ENCODE measurements at places on chromosomes 2 and 18.

DNA sequence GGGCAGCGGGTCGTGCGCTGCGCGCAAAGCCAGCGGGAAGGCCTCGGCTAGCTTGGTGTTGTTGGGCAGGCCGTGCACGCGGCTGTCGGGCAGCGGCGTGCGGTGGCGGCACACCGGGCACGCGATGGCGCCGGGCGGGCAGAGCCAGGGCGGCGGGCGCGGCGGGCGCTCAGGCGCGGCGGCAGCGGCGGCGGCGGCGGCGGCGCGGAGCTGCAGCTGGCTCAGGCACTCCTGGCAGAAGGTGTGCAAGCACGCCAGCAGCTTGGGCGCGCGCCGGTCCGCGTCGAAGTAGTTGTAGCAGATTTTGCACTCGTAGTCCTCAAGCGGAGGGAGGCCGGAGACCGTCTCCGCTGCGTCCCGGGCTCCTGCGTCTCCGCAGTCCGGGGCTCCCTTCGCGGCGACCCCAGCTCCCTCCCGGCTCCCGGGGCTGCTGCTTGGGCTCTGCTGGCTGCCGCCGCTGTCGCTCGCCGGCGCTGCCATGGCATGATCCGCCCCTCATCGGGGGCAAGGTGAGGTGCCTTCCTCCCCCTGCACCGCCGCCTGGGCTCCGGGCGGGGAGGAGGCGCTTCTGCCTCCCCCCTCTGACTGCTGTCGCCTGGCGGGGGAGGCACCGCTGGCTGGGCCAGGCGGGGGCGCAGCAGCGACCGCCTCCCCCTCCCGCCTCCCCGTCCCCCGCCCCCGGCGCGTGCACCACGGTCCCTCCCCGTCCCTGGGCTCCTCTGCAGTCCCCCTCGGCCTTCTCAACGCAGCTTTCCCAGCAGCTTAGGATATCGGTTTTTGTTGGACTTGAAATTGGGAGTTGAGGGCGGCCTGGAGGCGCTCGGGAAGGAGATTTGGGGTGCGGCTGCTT lies 21.0 kb upstream of the PAX3 start:
- peak overlapping the region; percentile 40 for H3K4me3 ChIP-seq
- DNase-seq = no peak
- H3K27me3 ChIP-seq = peaks cover 62% of the 10 kb centered on the region
- H3K36me3 ChIP-seq = no peaks in the 10 kb centered on the region

GRCh38 chr2:46650556-46651001 lies 171.2 kb downstream of the TMEM247 start:
- no peaks in the 10 kb centered on the region for H3K36me3 ChIP-seq
- H3K27ac ChIP-seq = no peak overlapping the region
- H3K27me3 ChIP-seq = no peaks in the 10 kb centered on the region
- no peaks in the 10 kb centered on the region for H3K4me1 ChIP-seq

DNA sequence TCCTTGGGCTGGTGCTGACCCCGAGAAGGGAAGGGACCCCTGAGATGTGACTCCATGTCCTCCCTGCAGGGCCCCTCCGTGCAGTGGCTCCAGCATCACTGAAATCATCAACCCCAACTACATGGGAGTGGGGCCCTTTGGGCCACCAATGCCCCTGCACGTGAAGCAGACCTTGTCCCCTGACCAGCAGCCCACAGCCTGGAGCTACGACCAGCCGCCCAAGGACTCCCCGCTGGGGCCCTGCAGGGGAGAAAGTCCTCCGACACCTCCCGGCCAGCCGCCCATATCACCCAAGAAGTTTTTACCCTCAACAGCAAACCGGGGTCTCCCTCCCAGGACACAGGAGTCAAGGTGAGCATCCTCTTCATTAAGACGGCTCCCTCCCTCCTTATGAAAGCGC lies 53.4 kb upstream of the ATG16L1 start:
- no peak overlapping the region for H3K4me3 ChIP-seq
- H3K36me3 ChIP-seq = no peaks in the 10 kb centered on the region
- H3K27ac ChIP-seq = no peak overlapping the region
- no peaks in the 10 kb centered on the region for H3K4me1 ChIP-seq
- no peaks in the 10 kb centered on the region for H3K27me3 ChIP-seq

GRCh38 chr2:212076456-212076855 lies 462.1 kb downstream of the ERBB4 start:
- DNase-seq = no peak
- no peak overlapping the region for H3K27ac ChIP-seq
- H3K4me3 ChIP-seq = no peak overlapping the region
- H3K4me1 ChIP-seq = no peaks in the 10 kb centered on the region
- no peaks in the 10 kb centered on the region for H3K36me3 ChIP-seq
- no peaks in the 10 kb centered on the region for H3K27me3 ChIP-seq

- no peak for DNase-seq
- no peaks in the 10 kb centered on the region for H3K36me3 ChIP-seq
- H3K4me1 ChIP-seq = no peaks in the 10 kb centered on the region
- no peak overlapping the region for H3K4me3 ChIP-seq
- H3K27ac ChIP-seq = no peak overlapping the region
- H3K27me3 ChIP-seq = no peaks in the 10 kb centered on the region
Measured at GRCh38 chr2:78024996-78025395, 502.8 kb upstream of the LRRTM4 start.

DNA sequence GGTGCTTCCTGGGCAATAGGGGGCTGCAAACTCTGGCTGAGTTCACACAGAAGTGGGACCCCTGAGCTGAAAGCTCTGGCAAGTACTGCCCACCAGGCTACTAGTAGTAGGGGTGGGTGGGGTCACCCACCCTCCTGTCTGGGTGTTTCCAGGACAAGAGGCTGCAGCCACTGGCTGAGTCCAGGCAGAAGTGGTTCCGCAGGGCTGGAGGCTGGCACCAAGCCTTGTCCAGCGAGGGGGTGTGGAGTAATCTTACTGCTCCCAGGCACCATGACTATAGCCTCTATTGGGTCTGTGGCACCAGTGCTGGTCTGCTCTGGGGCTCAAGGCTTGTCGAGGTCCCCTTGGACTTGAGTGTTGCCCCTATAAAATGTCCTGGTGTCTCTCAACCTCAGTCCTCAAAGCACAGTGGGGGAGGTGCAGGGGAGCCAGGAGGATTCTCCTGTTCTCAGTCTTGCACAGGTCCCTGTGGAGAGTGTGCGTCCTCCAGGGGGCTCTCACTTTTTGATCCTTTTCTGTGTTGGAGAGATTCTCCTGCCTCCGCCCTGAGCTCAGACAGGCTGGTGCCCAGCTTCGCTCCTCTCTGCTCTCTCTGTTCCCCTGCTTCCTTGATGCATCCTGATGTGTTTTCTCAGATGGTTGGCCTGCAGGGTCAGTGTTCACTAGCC lies 48.1 kb downstream of the NUP35 start:
- no peak for DNase-seq
- no peaks in the 10 kb centered on the region for H3K4me1 ChIP-seq
- no peaks in the 10 kb centered on the region for H3K36me3 ChIP-seq
- H3K4me3 ChIP-seq = no peak overlapping the region

GRCh38 chr18:75483662-75484061 lies 56.2 kb upstream of the SMIM21 start:
- no peaks in the 10 kb centered on the region for H3K4me1 ChIP-seq
- no peak overlapping the region for H3K4me3 ChIP-seq
- no peaks in the 10 kb centered on the region for H3K27me3 ChIP-seq
- no peak overlapping the region for H3K27ac ChIP-seq
- DNase-seq = no peak

DNA sequence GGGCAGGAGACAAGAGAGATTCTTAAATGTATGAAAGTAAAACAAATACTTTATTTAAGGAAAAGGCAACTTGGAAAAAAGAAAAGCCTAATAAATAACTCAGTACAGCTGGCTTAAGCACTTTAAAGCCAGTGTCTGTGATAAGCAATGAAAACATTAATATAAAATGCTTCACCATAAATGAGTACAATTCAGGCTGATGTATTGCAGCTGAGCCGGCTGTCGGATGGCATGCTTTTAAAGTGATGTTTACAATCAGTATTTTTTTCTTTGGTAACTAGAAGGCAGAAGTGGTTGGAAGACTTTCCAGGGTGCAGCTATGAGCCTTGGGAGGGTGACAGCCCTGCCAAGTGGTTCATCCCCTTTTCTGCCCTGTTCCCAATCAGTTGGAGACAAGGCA lies 58.7 kb upstream of the CELF4 start:
- H3K27me3 ChIP-seq = no peaks in the 10 kb centered on the region
- no peaks in the 10 kb centered on the region for H3K36me3 ChIP-seq
- no peak overlapping the region for H3K4me3 ChIP-seq
- DNase-seq = no peak

DNA sequence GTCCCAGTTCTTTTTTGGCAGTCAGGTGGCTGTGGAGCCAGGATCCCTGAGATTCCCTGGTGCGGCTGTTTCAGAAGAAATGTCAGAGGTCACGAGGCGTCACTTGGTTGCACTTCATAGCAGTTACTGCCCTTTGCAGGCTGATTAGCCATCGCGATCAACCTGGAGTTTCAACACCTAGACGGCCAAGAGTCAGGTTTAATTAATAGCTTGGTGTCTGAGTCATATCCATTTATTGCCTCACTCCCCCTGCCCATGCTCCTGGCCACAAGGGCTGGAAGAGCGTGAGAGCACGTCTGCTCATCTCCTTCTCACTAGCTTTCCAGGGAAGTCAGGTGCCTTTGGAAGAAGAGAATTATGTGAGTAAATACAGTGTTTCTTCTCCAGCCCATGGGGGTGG lies 552.3 kb downstream of the TSN start:
- peak; percentile 93 for DNase-seq
- H3K27me3 ChIP-seq = no peaks in the 10 kb centered on the region
- H3K36me3 ChIP-seq = no peaks in the 10 kb centered on the region
- peaks cover 9% of the 10 kb centered on the region for H3K4me1 ChIP-seq
- H3K4me3 ChIP-seq = no peak overlapping the region

DNA sequence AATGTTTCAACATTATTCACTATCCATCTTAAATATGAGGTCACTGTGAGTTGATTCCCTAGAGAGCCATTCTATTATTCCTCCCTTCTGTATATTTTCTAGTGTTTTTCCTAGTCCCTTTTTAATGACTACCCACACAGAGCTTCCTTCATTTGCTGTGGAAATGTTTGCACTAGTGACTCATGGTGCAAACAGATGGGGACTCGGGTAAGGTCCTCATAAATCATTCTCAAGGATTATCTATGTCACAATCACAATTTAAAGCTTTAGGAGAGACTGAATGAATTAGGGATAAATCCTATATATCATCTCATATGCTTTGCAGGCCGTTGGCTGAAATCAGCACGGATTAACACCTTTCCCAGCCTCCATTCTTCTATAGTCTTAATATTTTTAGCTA lies 159.6 kb downstream of the DCC start:
- peak overlapping the region; percentile 71 for H3K27ac ChIP-seq
- H3K4me3 ChIP-seq = no peak overlapping the region
- H3K36me3 ChIP-seq = no peaks in the 10 kb centered on the region
- H3K27me3 ChIP-seq = no peaks in the 10 kb centered on the region
- peaks cover 16% of the 10 kb centered on the region for H3K4me1 ChIP-seq

DNA sequence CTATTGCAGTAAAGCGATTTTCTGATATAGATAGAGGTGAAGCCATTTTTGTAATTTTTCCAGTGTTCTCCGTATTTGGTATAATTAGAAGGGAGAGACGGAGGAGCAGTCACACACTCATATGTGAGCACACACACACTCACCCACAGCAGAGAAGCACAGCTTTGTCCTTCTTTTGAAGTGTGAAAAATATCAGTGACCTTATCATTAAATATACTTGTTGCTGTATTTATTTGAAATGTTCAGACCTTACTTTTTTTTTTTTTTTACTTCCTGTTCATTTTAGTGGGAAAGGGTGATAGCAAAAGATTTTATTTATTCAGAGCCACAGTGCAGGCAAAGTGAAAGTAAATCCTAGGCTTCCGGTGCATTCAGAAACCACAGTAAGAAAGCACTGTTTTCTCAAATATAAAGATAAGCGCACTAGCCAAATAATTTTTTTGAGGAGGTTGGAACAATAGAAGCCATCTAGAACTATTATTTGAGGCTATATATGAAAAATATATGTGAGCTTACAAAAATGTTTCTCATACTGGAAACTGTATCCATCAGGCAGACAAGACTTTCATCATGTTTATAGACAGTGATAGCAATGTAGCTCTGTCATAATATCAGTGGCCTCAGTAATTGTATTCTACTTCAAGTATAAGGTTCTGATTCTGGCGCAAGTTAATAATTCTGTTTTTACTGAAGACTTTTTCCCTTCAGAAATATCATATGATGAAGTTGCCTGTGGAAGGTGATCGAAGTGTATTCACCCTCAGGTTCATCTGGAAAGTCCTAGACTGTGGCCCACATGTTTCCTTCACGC lies 37.2 kb downstream of the TSHZ1 start:
- peak overlapping the region; percentile 54 for H3K27ac ChIP-seq
- H3K27me3 ChIP-seq = no peaks in the 10 kb centered on the region
- H3K4me1 ChIP-seq = peaks cover 24% of the 10 kb centered on the region
- H3K4me3 ChIP-seq = peak overlapping the region; percentile 29

GRCh38 chr2:140600116-140600515 lies 1530.7 kb downstream of the LRP1B start:
- no peaks in the 10 kb centered on the region for H3K4me1 ChIP-seq
- H3K27me3 ChIP-seq = no peaks in the 10 kb centered on the region
- no peak overlapping the region for H3K27ac ChIP-seq
- H3K36me3 ChIP-seq = no peaks in the 10 kb centered on the region
- H3K4me3 ChIP-seq = no peak overlapping the region
- no peak for DNase-seq

- H3K27me3 ChIP-seq = no peaks in the 10 kb centered on the region
- H3K4me3 ChIP-seq = no peak overlapping the region
- H3K27ac ChIP-seq = no peak overlapping the region
- no peaks in the 10 kb centered on the region for H3K36me3 ChIP-seq
- DNase-seq = peak; percentile 38
Measured at GRCh38 chr18:13558124-13558523, 168.2 kb downstream of the FAM210A start.

GRCh38 chr2:166351319-166351718 lies 24.4 kb downstream of the SCN9A start:
- no peak overlapping the region for H3K4me3 ChIP-seq
- no peak overlapping the region for H3K27ac ChIP-seq
- no peaks in the 10 kb centered on the region for H3K4me1 ChIP-seq
- no peak for DNase-seq

DNA sequence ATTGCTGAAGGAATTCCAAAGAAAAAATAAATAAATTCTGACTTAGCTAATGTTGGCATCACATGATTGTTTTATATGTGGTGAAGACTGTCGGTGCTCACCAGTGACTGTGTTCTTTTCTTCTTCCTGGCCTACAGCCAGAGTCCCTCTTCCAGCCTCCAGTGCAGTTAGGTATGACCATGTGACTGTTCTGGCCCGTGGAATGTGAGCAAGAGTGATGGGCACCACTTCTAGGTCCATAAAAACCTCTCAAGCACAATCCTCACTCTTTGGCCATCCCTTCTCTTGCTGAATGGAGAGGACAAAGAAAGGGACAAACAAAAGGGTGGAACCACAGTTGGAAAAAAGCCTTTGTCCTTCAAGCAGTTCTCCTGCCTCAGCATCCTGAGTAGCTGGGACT lies 39.0 kb upstream of the BMPR2 start:
- H3K4me3 ChIP-seq = no peak overlapping the region
- H3K27ac ChIP-seq = no peak overlapping the region
- no peaks in the 10 kb centered on the region for H3K27me3 ChIP-seq
- no peaks in the 10 kb centered on the region for H3K36me3 ChIP-seq
- no peak for DNase-seq

GRCh38 chr2:232486558-232487384 lies 863 bp downstream of the ECEL1 start:
- peaks cover 9% of the 10 kb centered on the region for H3K4me1 ChIP-seq
- no peaks in the 10 kb centered on the region for H3K36me3 ChIP-seq
- H3K27ac ChIP-seq = no peak overlapping the region

- no peaks in the 10 kb centered on the region for H3K27me3 ChIP-seq
- no peaks in the 10 kb centered on the region for H3K36me3 ChIP-seq
Measured at GRCh38 chr2:150011161-150011730, 423.7 kb upstream of the MMADHC start.

- no peaks in the 10 kb centered on the region for H3K27me3 ChIP-seq
- H3K4me3 ChIP-seq = no peak overlapping the region
- no peaks in the 10 kb centered on the region for H3K4me1 ChIP-seq
- no peaks in the 10 kb centered on the region for H3K36me3 ChIP-seq
Measured at GRCh38 chr2:197941715-197942114, 137.3 kb downstream of the PLCL1 start.
